ENCODE measurements at places on chromosomes 13 and 19. TPM values are rescaled to one million over a fixed set of nuclear protein-coding genes. Genes with fewer than 3 reads are reported as not detected.

The KCNJ14 gene
- 1.1 TPM for polyA plus RNA-seq

DNA sequence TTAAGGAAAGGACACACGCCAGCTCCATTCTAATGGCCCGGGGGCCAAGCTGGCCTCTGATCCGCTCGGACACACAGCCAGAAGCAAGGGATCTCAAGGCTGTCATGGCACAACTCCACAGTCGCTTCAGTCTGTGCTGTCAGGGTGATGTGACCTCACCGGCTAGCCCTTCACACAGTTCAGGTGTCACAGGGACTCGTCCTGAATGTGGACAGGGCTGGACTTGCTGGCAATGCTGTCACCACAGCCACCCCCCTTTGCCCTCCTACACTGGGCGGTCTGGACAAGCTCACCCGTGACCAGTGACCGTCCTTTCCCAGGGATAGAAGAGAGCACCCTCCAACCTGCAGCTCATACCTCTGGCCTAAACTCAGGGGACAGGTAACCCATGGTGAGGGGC is 15.2 kb downstream of the SUGP1 start:
- no peak for DNase-seq

GRCh38 chr13:21138561-21138960 is 37.8 kb downstream of the SKA3 start:
- DNase-seq = no peak

DNA sequence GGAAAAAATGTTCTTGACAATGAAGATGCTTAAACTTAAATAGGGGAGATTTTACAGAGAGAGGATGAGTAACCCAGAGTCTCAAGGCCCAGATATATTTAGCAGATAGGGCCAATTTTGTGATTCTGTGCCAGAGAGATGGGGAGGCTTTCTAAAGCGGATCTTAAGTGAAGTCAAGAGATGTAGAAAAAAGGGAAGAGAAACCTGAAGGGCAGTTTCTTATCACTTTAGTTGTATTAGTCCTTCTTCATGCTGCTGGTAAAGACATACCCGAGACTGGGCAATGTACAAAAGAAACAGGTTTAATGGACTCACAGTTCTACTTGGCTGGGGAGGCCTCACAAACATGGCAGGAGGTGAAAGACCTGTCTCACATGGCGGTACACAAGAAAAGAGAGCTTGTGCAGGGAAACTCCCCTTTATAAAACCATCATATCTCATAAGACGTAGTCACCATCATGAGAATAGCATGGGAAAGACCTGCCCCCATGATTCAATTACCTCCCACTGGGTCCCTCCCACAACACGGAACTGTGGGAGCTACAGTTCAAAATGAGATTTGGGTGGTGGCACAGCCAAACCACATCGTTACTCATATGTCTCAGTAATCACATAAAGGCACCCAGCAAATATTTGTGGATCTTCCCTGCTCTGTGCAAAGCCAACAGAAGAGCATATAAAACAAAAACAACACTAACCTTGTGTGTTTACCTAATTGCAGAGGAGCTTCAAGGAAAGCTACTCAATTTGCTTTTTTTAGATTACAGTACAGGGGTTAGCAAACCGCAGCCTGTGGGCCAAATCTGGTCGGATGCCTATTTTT is 102.6 kb upstream of the MYCBP2 start:
- DNase-seq = no peak

DNA sequence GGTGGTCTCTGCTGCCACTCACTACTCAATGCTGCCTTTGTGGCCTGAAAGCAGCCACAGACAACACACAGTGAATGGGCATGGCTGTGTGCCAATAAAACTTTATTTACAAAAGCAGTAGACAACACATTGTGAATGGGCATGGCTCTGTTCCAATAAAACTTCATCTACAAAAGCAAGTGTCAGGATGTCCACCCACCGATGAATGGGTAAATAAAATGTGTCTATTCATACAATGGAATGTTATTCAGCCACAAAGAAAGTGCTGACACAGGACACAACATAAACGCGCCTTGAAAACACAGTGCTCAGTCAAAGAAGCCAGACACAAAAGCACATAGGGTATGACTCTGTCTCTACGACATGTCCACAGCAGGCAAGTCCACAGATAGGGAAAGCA is 20.1 kb downstream of the ZSCAN5A start:
- DNase-seq = no peak

The PSG4 gene
- polyA plus RNA-seq = 0.42 TPM

The FUT3 gene
- 1.2 TPM for polyA plus RNA-seq

DNA sequence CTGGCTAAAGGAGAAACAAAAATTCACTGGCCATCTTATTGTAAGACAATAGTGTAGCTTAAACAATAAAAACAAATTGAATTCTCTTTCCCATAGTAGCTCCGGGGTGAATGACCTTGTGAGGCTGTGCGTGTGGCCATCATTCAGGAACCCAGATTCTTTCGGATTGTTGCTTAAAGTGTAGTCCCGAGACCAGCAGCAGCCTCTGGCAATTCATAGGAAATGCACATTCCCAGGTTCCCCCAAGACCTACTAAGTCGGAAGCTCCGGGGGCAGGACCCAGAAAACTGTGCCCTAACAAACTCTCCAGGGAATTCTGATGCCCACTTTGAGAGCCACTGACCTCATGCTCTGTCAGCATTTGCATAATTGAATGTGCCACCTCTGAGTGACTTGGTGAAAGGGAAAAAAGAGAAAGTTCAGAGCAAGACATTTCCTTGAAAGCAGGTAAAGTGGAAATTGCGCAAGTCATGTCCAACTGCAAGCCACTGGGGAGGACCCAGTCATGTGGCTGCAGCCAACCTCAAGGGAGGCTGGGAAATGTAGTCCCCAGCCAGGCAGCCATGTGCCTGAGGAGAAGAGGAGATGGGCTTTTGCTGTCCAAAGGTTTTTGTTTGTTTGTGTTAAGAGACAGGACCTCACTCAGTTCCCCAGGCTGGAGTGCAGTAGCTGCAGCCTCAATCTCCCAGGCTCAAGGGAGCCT is 50.7 kb upstream of the PNMA8B start:
- no peak for DNase-seq

The ZNF682 gene
- polyA plus RNA-seq = 27.9 TPM

GRCh38 chr13:27925220-27925991 is 5.6 kb downstream of the PDX1 start:
- no peak for DNase-seq

The FXYD1 gene
- 18.6 TPM for polyA plus RNA-seq
